GM06990 (cell line): ENCODE measurements at places on chromosomes 1 and 21.

GRCh38 chr1:36224537-36225282 is 467 bp downstream of the THRAP3 start:
- no peak for DNase-seq

GRCh38 chr1:192161976-192162375 is 3.7 kb downstream of the RGS18 start:
- DNase-seq, result no peak

DNA sequence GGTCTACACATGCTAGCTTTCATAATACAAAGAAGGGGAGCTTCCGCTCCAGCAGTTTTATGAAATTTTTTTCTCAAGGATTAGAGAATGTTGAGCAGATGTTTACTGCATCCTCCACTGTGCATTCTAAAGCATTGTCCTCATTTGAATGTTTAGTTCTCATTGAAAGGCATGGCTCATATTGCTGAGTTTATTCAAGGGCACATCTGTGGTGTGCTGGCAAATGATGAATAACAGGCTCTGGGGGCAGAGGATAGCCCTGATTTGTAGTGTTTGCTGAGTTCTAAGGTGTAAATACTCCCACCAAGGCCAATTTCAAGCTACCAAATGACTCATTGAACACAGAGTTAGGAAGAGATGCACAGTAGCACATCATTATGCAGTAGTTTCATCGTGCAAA is 303.2 kb upstream of the FAM78B start:
- no peak for DNase-seq

GRCh38 chr1:117089996-117090395 is 29.9 kb downstream of the TTF2 start:
- no peak for DNase-seq

DNA sequence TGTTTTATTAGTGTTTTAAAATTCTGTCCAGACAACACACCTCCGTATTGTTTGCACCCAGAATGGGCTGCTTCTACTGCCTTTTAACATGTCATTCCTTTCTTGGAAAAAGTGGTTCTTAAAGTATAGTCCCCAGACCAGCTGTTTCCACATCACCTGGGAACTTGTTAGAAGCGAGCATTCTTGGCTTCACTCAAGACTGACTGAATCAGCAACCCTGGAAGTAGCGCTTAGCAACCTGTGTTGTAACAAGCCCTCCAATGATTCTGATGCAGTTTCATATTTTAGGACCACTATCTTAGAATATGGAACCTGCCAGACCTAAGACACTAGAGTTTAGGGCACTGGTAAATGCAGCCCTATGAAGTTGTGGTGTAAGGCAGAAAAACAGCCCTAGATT is 6.0 kb upstream of the PPIE start:
- DNase-seq, result no peak

- DNase-seq, result no peak
Observed at GRCh38 chr1:218589487-218589886, 244.4 kb downstream of the TGFB2 start.

- DNase-seq, result no peak
Observed at GRCh38 chr1:247638011-247638410, 32.6 kb downstream of the OR2G3 start.

DNA sequence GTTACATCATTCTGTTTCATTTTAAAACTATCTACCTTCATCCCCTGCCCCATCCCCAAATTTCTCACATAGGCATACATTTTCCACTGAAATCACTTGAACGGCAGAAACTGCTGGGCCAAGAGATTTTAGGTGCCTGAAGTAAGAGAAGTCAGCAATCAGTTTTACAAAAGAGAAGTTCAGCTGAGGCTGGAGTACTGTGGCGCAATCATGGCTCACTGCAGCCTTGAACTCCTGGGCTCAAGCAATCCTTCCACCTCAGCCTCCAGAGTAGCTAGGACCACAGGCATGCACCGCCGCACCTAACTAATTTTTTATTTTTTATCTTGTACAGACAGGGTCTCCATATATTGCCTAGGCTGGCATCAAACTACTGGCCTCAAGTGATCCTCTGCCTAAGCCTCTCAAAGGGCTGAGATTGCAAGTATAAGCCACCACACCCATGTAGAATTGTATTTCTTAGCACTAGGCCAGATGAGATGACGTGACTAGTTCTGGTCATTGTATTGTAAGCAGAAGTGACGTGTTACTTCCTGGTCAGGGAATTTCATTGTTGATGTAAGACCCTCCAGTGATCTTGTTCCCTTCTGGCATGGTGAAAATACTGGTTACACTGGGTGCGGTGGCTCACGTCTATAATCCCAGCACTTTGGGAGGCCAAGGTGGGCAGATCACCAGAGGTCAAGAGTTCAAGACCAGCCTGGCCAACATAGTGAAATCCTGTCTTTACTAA is 7.1 kb downstream of the BECN2 start:
- DNase-seq, result no peak

GRCh38 chr1:196142111-196142640 is 466.1 kb downstream of the KCNT2 start:
- no peak for DNase-seq

- no peak for DNase-seq
Observed at GRCh38 chr1:201153474-201154388, 543 bp downstream of the TMEM9 start.

DNA sequence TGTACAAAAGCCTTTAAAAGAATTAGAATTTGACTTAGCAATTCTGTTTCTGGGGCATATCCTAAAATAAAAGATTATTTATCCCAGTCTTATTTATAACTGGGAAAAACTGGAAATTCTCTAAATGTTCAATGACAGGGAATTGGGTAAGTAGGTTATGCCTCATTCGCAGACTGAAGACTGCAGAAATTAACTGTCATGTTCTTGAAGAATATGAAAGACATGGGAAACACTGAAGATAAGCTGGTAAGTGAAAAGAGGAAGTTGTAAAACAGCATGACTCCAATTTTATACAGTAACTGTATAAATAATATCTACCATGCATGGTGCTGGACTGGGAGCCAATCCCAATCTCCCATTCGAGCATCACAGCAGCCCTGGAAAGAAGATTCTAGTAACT is 50.6 kb upstream of the SLC2A1 start:
- no peak for DNase-seq

GRCh38 chr1:178048883-178049282 is 45.0 kb upstream of the RASAL2 start:
- DNase-seq, result no peak

- DNase-seq, result no peak
Observed at GRCh38 chr21:38688068-38688467, 117.7 kb upstream of the ETS2 start.

- DNase-seq, result no peak
Observed at GRCh38 chr1:208821939-208822338, 577.8 kb upstream of the PLXNA2 start.

- no peak for DNase-seq
Observed at GRCh38 chr1:219310181-219310728, 136.6 kb downstream of the LYPLAL1 start.

DNA sequence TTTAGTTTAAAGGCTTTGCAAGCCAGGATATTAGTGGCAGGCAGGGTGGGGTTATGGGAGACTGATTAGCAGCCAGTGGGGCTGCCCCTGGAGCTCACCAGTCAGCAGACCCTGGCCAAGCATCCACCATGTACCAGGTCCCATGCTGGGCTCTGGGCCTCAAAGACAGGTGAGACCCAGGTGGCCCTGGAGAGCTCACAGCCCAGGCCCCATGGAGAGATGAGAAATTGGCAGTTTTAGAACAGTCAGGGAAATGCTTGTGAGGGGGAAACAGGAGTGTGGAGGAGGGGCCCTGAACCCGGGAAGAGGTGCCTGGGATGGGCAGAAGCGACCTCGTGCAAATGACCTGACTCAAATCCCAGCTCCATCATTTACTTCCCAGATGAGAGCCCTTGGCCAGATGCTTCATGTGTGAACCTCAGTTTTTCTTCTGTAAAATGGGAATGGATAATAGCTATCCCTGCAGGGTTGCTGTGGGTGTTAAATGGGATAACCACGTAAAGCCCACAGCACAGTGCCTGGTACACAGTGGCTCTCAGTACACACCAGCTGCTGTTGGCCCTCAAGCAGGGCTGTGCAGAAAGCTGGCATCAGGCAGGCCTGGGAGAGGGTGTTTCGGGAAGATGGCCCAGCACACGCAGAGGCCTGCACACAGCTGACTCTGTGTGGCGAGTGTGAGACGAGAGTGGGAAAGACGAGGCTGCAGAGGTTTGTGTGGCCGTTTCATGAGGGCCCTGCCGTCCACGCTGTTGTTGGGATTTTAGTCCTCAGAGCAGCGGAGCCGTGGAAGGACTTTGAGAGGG is 518.5 kb downstream of the PTPRU start:
- no peak for DNase-seq

- no peak for DNase-seq
Observed at GRCh38 chr21:29423099-29423870, 124.6 kb downstream of the BACH1 start.

DNA sequence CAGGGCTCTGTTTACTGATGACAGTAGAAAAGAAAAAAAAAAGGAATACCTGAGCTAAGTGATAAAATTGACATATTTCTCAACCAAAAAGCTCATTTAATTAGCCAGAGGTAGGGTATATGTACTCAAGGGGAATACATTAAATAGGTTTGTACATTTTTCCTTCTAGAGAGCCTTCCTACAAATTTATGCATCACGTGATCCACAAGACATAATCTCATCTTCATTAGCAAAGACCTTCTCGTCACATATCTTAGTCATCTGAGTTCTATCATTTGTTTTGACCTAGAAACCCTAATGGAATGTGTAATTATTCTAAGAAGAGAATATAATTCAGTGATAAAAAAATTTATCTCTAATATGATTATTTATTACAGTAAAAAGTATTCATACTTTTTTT is 30.7 kb upstream of the CFHR4 start:
- DNase-seq, result no peak

DNA sequence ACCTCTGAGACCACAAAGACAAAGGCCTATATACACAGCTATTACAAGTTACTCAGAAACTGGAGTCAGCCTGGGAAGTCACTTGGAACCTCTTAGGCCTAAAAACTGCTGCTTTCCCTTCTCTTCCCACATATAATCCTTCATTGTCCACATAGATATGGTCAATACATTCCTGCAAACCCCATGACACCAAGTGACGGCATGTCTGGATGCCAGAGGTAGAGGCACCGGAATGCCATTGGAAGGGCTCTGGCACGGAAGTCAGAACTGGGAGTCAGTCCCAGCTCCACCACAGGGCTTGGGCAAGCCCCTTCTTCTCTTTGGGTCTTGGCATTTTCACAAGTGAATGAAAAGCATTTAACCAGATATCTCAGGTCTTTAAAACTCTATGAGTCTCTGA is 204.7 kb downstream of the MATN1 start:
- no peak for DNase-seq

GRCh38 chr1:159203610-159204009 is 1.1 kb upstream of the ACKR1 start:
- no peak for DNase-seq

DNA sequence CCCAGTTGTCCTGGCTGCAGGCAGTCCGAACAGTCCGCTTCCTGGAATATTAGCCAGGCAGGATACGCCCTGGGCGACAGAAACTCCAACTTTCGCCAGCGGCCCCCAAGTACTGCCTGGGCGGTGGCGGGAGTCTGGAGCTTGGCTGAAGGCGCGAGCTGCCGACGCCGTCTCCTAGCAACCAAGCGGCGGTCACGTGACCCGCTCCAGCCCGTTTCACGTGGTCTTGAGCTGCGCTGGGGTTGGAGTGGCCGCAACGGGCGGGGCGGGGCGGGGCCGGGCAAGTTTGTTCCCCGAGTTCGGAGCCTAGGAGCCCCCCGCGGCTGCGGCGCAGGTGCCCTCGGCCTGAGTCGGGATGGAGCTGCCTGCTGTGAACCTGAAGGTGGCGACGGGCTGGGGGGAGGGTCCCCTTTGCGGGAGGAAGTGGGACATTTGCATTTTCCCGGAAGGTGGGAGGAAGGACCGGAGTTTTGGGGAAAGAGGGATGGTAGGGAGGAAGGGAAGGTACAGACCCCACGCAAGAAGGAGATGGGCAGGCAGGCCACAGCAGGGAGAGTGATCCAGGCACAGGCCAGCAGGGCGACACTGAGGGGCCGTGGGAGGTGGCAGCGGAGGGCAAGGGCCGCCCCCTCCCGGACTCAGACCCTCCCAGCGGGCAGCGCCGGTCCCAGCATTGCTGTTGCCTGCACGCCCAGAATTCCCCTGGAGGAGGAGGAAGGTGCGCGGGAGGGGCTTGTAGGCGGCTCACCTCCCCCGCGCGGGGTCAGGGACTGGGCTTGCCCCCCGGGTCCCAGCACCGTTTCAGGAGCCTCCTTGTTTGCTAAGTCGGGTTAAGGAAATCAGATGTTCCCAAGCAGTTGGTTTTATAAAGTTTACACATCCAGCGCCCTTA is at the start of gene AGTRAP:
Gene AGTRAP, plus strand, starts transcription at position 283 of the 892 bp plus-strand sequence. Its CDS starts 73 bp downstream, at position 356.
- peak; percentile 89 for DNase-seq

GRCh38 chr1:17207966-17208418 is 3.1 kb downstream of the PADI1 start:
- DNase-seq, result peak; percentile 51

DNA sequence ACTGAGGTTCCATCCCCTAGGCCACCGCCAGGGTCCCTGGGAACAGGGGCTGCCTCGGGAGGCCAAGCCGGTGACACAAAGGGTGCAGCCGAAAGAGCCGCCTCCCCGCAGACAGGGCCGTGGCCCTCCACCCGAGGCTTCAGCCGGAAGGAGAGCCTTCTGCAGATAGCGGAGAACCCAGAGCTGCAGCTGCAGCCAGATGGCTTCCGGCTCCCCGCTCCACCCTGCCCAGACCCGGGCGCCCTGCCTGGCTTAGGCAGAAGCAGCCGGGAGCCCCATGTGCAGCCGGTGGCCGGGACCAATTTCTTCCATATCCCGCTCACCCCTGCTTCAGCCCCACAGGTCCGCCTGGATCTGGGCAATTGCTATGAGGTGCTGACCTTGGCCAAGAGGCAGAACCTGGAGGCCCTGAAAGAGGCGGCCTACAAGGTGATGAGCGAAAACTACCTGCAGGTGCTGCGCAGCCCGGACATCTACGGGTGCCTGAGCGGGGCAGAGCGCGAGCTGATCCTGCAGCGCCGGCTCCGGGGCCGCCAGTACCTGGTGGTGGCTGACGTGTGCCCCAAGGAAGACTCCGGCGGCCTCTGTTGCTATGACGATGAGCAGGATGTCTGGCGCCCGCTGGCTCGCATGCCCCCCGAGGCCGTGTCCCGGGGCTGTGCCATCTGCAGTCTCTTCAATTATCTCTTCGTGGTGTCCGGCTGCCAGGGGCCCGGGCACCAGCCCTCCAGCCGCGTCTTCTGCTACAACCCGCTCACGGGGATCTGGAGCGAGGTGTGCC is 1.4 kb downstream of the KLHDC7A start:
- DNase-seq, result no peak

- DNase-seq, result no peak
Observed at GRCh38 chr1:103496014-103496635, 29.4 kb upstream of the RNPC3 start.

DNA sequence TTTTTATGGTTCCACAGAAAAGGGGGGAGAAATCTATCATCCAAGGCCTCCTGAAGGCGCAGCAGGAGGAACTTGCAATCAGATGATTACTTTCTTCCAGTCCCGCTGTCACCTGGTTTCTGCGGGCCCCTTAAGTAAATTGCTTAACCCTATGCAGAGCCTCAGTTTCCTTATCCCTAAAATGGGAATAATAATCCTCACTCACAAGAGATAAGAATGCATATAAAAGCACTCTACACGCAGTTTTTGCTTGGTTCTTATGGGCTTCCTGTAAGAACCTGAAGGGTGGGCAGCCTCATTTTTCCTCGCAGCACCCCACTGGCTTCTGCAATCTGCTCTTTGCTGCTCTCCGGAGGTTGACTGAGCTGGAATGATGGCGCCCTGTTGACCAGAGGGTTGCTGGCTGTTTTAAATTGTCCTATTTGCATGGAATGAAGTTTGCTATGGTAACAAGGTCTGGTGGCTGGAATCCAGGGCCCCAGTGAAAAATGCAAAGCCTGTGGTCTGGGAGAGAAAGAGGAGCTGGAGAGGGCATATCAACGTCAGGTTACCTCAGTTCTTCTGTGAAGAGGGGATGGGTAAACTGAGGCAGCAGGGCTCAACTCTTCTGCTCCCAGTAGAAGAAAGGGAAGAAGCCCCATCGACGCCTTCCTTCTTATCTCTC is 1.0 kb upstream of the KAZN start:
- no peak for DNase-seq
